ENCODE measurements at places on chromosomes 16 and 17.

- DNase-seq: no peak
Observed at GRCh38 chr16:46658925-46659324, 30.1 kb downstream of the VPS35 start.

- no peak for DNase-seq
Observed at GRCh38 chr17:81976332-81977210, 858 bp upstream of the ASPSCR1 start.

- no peak for DNase-seq
Observed at GRCh38 chr16:61936522-61936921, 99.7 kb downstream of the CDH8 start.

DNA sequence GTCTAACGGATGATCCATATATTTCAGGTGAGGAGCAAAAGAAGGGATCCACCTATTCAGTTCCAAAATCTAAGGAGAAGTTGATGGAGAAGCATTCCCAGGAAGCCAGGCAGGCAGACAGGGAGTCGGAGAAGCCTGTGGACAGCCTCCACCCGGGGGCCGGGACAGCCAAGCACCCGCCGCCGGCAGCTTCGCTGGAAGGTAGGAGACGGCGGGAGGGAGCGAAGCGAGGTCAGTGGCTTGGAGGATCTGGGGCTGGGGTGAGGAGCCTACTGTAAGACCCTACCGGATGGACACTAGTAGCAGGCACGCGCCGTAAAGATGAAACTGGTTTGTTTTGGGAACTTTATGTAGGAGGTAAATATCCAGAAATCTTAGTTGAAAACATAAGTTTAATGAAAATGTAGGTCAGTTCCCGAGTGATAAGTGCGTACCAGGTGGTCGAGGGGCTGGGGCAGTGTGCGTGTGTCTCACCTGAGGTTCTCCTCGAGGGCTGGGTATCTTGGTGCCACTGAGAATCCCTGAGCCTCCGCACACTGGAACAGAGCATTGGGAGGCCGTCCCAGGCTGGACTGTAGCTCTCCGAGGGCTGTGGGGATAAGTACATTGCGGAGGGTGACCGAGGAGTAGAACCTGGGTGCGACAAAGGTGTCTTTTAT is 714 bp downstream of the SPATA33 start:
- DNase-seq: no peak

- no peak for DNase-seq
Observed at GRCh38 chr17:80825471-80826345, 165.9 kb upstream of the CHMP6 start.

GRCh38 chr16:77406680-77407079 is 28.2 kb downstream of the ADAMTS18 start:
- no peak for DNase-seq

GRCh38 chr16:3637371-3637923 is 17.0 kb upstream of the DNASE1 start:
- DNase-seq: no peak

- peak; percentile 72 for DNase-seq
Observed at GRCh38 chr17:31524926-31525800, 133.7 kb downstream of the RAB11FIP4 start.

- DNase-seq: peak; percentile 16
Observed at GRCh38 chr17:36949461-36949927, 740 bp downstream of the AATF start.

DNA sequence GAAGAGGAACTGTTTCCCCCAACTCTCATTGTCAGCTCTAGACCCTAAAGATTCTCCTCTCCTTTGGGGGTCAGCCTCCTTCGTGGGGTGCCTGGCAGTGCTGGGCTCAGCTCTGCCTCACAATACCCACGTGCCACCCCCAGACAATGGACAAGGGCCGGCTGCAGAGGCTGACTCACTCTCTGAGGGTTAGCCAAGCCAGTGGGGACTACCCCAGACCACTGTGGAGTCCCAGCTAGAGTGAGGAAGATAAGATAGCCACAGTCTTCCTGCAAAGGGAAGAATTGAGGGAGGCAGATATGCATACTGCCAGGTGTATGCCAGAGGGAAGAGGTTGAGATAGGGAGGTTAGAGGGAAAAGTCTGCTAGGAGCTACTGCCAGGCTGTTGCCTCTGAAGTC is 13.5 kb upstream of the MTMR4 start:
- no peak for DNase-seq

- DNase-seq: no peak
Observed at GRCh38 chr17:75155191-75155601, 884 bp upstream of the JPT1 start.

DNA sequence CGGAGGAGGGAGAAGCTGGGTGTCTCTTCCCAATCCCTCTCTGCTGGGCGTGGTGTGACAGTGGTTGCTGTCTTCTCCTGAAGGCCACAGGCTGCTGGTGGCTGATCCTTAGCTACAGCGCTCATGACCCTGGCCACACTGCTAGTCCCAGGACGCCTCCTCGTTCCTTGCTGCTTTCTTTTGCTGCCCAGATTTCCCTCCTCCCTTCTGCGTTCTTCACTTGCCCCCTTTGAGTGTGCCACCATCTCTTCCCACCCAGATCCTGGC is 90.1 kb downstream of the MRC2 start:
- DNase-seq: no peak

- DNase-seq: no peak
Observed at GRCh38 chr16:67386861-67387455, 6.3 kb downstream of the TPPP3 start.

- DNase-seq: no peak
Observed at GRCh38 chr17:37090941-37091340, 142.2 kb downstream of the AATF start.

- DNase-seq: peak; percentile 91
Observed at GRCh38 chr16:50210266-50211038, 55.9 kb upstream of the ADCY7 start.

DNA sequence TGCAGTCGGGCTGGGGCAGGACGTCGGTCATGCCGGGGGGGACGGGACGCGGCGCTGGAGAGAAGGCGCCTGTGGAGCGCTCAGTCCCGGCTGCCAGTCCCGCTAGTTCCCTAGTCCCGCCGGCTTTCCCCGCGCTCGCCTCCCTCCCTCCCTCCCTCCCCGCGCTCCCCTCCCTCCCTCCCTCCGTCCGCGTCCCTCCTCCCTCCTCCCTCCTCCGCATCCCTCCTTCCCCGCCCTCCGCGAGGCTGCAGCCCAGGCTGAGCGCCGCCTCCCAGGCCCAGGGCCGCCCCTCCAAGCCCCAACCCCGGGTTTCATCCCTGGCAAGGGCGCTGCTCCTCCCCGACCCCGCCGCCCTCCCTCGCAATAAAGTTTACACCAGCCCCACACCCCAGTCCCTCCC is 34.8 kb downstream of the TIMM22 start:
- DNase-seq: no peak

DNA sequence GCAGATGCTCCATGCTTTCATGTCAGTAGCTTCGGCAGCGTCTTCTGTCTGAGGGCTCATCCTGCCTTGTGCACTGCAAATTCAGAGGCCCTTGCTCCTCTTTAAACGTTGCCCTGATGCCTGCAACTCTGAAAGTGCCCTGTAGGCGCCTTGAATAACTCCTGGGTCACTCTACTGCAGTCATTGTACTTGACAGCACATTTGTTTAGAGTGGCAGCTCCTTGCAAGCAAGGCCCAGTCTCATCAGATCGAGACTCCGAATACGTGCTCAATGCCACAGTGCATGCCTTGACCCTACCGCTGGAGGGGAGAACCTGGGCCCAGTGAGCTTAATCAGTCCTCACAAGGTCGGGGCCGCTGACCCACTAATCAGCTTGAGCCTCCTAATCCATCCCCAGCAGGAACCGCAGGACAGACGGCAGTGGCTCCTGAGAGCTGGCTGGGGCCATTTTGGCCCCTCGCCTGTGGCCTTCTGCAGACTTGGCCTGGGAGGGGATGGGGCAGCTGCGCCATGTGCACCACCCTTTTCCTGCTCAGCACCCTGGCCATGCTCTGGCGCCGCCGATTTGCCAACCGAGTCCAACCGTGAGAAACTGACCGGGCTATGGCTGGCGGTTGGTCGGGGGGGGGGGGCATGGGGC is at the start of gene PRCD:
Gene PRCD, plus strand, starts transcription at position 414 of the 641 bp plus-strand sequence. Its CDS starts 98 bp downstream, at position 512.
- DNase-seq: no peak

- no peak for DNase-seq
Observed at GRCh38 chr17:9750524-9750923, 40.9 kb downstream of the DHRS7C start.

DNA sequence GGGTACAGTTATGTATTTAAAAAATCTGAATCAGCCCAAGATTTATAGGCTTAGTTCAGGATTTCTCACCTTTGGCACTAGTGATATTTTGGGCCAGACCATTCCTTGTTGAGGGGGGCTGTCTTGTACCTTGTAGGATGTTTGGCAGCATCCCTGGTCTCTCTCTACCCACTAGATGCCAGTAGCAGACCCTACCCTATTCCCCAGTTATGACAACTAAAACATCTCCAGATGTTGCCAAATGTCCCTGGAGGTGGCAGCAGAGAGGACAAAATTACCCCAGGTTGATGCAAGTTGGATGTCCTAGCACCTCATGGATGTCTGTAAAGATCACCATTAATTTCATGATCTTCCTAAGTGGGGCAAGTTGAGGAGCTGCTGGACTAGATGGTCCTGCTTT is 45.8 kb downstream of the SYT17 start:
- DNase-seq: no peak

DNA sequence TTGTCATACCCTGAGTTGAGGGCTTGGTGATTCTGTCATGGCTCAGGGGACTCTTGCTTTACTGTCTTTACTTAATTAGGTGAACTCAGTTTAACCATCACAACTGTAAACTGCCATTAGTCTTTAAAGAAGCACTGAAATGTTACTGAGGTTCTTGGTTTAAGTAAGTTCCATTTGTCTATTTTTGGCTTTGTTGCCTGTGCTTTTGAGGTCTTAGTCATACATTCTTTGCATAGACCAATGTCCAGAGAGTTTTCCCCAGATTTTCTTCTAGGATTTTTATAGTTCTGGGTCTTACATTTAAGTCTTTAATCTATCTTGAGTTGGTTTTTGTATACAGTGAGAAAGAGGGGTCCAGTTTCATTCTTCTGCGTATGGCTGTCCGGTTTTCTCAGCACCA is 137.5 kb downstream of the SOCS1 start:
- DNase-seq: no peak

- no peak for DNase-seq
Observed at GRCh38 chr16:55326261-55327092, 2.5 kb downstream of the IRX6 start.

- peak; percentile 34 for DNase-seq
Observed at GRCh38 chr17:64385187-64386083, 5.2 kb downstream of the PECAM1 start.

GRCh38 chr17:419073-419735 is 66.6 kb upstream of the RPH3AL start:
- no peak for DNase-seq

DNA sequence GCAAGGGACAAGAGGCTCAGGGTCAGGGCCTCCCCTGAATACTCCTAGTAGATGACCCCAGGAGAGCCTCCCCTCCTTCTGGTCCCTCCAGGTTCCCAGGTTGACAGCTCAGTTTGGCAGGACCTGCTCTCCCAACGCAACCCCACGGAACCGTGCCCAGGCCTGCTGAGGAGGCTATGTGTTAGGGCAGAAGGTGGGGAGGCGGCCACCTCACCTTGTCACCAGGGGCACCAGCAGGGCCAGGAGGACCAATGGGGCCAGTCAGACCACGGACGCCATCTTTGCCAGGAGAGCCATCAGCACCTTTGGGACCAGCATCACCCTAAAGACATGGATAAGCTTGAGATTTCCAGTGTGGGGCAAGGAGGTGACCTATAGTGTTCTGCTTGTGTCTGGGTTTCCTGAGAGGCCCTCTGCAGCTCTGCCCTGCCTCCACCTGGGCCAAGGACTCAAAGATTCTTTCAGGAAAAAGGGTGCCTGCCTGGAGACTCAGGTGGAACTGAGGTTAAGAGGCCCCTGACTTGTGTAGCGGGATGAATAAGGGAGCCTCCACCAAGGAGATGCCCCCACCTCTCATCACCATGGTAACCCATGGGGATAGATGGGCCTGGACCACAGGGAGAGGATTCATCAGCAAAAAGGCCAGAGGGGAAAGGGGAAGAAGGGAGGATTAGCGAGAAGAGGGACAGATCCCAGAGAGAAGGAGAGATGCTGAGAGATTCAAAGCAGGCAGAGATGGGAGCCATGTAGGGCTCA is 10.7 kb downstream of the COL1A1 start:
- DNase-seq: no peak

- DNase-seq: peak; percentile 59
Observed at GRCh38 chr16:78684655-78685375, 585.4 kb downstream of the WWOX start.

GRCh38 chr16:11329071-11329491 is 16.2 kb upstream of the RMI2 start:
- DNase-seq: no peak

DNA sequence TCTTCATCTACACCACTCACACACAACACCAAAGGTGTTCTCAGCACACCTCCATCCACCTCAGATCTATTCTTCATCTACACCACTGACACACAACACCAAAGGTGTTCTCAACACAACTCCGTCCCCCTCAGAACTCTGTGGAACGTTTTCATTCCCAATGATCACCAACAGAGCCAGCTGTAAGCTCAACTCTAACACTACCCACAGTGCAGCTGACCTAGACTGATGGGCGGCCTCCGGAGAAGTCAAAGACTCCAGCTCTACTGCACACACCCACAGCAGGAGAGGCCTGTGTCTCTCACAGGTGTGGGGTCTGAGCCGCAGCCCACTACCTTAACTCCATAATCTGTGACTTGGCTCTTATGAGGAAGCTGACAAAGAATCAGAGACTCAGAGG is 50.7 kb downstream of the ANKRD11 start:
- no peak for DNase-seq

- DNase-seq: peak; percentile 2
Observed at GRCh38 chr17:45895304-45895968, 1.1 kb downstream of the MAPT start.

- DNase-seq: no peak
Observed at GRCh38 chr16:81639348-81639747, 139.7 kb upstream of the PLCG2 start.

- DNase-seq: no peak
Observed at GRCh38 chr16:27084307-27085028, 17.7 kb downstream of the C16orf82 start.

DNA sequence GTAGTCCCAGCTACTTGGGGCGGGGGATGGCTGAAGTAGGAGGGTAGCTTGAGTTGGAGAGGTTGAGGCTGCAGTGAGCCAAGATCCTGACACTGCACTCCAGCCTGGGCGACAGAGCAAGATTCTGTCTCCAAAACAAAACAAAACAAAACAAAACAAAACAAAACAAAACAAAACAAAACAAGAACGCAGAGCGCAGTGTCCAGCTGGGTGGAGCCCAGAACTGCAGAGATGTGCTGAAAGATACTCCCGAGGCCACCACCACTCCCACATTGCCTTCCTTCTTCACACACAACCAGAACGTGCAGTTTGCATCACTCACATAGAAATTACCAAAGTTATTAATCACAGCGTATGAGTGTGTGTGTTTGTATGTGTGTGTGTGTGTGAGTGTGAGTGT is 222.9 kb upstream of the ASIC2 start:
- DNase-seq: no peak

DNA sequence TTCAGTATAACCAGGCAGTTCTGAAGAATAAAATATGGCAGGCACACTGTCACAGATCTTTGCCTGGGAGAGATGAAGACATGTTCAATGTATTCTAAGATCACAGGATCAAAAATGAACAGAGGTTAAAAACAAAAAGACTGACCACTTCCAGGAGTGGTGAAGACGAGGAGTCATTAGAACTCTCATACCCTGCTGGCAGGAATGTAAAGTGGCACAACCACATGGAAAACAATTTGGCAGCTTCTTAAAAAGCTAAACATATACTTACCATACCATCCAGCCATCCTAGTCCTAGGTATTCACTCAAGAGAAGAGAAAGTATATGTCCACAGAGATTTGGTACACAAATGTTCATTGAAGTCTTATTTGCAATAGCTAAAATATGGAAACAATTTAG is 406.3 kb downstream of the NPIPA8 start:
- no peak for DNase-seq
